ENCODE measurements at places on chromosomes 13 and 19. TPM values are rescaled to one million over a fixed set of nuclear protein-coding genes. Genes with fewer than 3 reads are reported as not detected.
A peak's percentile ranks its signal among the peaks of the same experiment; 100 is the strongest.

GRCh38 chr19:801030-801860 lies 4.0 kb downstream of the PTBP1 start:
- H3K36me3 ChIP-seq, result peaks cover 27% of the 10 kb centered on the region
- DNase-seq, result no peak
- H3K27ac ChIP-seq, result peak overlapping the region; percentile 42
- no peaks in the 10 kb centered on the region for H3K27me3 ChIP-seq

DNA sequence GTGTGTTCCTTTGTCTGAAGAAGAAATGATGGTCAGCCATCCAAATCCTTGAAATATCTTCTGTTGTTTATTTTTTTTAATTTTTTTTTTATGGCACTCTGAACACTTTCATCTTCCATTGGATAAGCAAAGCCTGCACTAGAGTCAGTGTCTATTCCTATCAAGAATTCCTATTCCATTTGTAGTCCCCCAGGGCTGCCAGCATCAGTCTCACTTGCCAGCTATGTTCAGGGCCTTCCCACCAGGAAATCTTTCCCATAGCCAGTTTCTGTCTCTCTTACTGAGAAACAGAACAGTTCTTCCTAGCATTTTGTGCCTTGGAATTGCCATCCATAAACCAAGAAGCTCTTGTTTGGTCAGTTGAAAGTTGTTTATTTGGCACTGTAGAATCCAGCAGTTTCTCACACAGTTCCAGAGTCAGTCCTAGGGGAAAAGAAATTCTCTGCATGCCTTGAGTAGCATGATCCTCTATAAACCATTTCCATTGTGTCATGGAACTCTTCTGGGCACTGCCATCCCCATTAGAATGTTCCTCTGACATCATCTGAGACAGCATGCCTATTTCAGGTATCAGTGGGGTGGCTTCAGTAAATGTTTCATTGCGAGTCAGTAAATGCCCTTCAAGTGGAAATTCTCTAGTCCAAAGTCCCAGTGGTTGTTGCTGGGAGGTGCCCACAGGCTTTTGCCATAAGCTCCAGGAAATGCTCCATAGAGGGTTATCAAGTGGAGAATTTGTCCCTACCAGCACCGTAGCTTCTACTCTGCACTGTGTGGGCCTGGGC lies 18.7 kb upstream of the SPRYD7 start:
- H3K27me3 ChIP-seq, result no peaks in the 10 kb centered on the region
- DNase-seq, result no peak

DNA sequence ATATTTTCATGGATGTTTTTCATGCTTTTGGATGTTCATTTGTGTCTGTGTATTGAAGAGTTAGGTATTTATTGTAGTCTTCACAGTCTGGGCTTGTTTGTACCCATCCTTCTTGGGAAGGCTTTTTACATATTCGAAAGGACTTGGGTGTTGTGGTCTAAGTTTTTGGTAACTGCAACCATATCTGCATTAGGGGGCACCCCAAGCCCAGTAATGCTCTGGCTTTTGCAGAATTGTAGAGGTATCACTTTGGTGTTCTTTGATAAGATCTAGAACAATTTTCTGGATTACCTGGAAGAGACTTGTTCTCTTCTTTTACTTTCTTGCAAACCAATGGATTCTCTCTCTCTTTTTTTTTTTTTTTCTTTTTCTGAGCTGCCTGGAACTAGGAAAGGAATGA lies 581.3 kb downstream of the DACH1 start:
- DNase-seq, result peak; percentile 3
- H3K4me3 ChIP-seq, result no peak overlapping the region
- peaks cover 6% of the 10 kb centered on the region for H3K4me1 ChIP-seq
- H3K27me3 ChIP-seq, result no peaks in the 10 kb centered on the region

GRCh38 chr19:1616396-1616795 lies 11.1 kb upstream of the UQCR11 start:
- H3K4me3 ChIP-seq, result no peak overlapping the region
- peaks cover 13% of the 10 kb centered on the region for H3K4me1 ChIP-seq
- no peak overlapping the region for H3K27ac ChIP-seq
- DNase-seq, result peak; percentile 13
- peaks cover 25% of the 10 kb centered on the region for H3K36me3 ChIP-seq

DNA sequence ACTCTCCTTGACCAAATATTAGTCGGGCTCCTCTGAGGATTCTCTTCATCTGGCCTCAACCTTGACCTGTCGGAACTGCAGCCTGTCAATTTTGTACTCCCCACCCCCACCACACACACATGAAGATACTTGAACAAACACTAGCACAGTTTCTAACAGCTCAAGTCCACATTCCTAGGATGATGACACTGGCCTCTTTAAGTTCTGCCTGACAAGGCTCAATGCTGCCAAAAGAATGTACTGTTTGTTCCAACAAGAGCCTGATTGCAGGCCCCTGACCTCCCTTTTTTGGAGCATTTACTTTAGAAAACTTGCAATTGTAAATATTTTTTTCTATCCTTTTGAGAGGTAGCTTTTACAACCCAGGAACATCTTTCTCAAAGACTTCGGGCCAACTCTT lies 169.2 kb upstream of the IRS2 start:
- no peaks in the 10 kb centered on the region for H3K27me3 ChIP-seq
- H3K36me3 ChIP-seq, result no peaks in the 10 kb centered on the region
- DNase-seq, result no peak
- no peak overlapping the region for H3K27ac ChIP-seq

DNA sequence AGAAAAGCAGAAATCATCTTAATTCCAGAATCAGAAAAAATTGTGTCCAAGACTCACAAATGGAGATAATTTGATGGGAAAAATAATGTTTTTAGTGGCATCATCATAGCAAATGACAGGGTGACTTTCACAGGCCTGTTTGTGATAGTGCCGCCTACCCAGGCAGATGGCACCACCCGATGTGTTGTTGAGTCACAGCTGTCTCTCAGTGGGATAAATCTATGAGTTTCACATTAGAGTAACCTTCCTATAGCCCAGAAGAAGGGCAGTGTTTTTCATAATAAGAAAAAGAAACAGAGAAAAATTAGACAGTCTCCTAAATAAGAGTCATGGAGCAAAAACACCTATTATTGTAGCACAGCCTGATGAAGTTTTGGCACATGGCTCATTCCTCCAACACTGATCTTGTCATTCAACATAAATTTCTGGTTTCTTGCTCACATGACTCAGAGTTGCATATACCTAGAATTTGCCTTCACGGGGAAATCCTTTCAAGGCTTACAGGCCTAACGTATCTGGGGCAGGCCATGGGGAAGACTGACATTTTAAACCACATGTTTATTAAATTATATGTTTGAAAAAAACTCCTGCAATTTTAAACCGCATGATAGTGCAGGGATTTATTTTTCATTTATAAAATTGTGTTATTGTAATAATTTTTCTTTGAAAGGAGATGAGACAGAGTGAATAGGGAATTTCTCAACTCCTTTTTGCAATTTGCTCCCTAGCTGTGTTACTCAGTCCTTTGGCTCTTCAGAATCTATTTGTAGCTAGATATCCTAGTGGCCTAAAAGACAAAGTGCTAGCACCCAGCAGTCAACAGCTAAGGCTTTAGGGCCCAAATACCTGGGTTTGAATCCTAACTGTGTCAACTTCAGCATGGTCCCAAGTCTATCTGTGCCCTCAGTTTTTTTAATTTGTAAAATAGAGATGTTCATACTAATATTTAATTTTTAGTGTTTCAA lies 393.7 kb downstream of the NDFIP2 start:
- H3K27ac ChIP-seq, result no peak overlapping the region
- no peaks in the 10 kb centered on the region for H3K4me1 ChIP-seq
- no peak for DNase-seq
- no peaks in the 10 kb centered on the region for H3K27me3 ChIP-seq
- no peak overlapping the region for H3K4me3 ChIP-seq

The PTH2 gene
- total RNA-seq, result not detected

All from CD4-positive, alpha-beta memory T cell (primary cell).